ENCODE measurements at places on chromosomes 4 and X.

- DNase-seq: no peak
These were observed 181.8 kb upstream of the STS start for GRCh38 chrX:6965729-6966128.

GRCh38 chr4:121517241-121517640 is 136.4 kb upstream of the QRFPR start:
- DNase-seq: no peak

- DNase-seq: no peak
These were observed 141.4 kb upstream of the LNX1 start for GRCh38 chr4:53732661-53733060.

GRCh38 chr4:144787365-144788258 is 141.7 kb downstream of the HHIP start:
- no peak for DNase-seq

- no peak for DNase-seq
These were observed 163.6 kb upstream of the HS3ST1 start for GRCh38 chr4:11592276-11592675.

DNA sequence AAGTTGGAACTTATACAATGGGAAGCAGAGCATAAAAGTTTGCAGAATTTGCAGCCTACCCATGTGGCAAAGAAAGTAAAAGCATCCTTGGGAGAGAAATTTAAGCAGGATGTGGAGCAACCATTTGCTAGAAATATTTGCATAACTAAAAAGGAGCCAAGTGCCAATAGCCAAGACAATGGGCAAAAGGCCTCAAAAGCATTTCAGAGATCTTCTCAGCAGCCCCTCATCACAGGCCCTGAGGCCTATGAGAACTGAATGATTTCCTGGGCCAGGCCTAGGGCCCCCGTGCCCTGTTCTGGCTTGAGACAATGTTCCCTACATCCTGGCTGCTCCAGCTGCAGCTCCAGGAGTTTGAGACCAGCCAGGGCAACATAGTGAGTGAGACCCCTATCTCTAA is 25.3 kb upstream of the RAB28 start:
- DNase-seq: no peak

- DNase-seq: no peak
These were observed 235.6 kb downstream of the STIM2 start for GRCh38 chr4:27096142-27096824.

DNA sequence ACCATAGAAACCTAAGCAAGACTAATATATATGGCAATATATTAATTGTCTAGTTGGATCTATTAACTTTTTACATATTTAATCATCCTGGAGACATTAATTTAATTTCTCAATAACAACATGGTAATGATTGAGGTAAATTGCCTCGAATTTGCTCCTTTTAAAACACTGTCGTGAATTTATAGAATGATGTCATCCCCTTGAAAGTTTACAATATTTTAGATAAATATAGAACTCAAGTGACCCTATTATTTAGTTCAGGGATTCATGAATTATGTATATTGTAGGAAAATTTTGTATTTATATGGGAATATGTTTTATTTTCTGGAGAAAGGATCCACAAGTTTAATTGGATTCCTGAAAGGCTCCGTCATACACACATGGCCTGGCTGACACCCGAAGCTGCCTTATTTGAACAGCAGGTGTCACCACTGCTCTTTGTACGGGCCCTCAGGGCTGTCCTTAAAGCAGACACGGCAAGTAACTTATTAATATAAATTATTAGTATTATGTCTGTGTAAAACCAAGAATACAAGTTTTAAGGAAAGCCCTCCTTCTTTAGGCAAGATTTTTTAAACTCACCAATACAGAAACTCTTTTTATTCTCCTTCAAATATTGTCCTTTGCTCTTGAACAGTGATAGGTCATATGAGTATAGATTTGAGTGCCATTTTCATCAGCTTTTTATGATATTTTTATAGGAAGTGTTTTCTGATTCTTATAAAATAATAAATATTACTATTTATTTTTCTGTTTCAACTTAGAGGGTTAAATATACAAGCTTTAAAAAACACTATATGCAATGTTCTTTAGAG is 1.9 kb upstream of the PLRG1 start:
- peak; percentile 41 for DNase-seq

GRCh38 chrX:47232803-47233332 is at the start of gene USP11:
TSS of gene USP11 (plus strand) at chrX:47233009. CDS start at chrX:47233044, 35 bp downstream.
- no peak for DNase-seq

GRCh38 chr4:112775801-112776200 is 138.9 kb downstream of the LARP7 start:
- no peak for DNase-seq

DNA sequence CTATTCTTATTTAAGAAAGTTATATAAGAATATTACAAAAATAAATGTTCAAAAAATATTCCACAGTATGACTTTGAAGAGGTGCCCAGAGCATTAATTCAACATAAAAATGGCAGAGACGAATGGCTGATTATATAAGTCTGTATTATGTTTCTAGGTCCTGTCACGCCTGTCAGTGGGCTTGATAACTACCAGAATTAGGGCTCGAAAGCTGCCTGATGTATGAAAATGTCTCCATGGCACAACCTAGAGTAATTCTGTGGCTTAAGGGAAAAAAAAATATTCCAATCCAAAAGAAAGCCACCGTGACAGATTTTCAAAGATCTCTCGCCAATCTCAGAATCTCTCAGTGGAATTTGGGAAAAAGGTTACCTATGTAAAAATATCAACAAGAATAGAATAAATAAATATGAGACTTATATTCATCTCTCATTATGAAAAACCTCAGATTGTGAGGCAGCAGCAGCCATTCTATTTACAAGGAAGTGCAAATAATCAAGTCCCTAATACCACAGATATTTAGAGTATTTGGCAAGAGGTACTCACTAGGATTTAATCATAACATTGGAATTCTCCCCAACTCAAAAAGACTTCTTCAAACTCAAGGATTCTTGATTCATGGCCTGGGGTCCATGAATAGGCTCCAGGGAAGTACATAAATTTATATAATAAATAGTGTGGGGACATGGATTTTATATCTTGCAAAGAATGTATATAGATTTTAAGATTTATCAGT is 489.1 kb upstream of the INTU start:
- no peak for DNase-seq

DNA sequence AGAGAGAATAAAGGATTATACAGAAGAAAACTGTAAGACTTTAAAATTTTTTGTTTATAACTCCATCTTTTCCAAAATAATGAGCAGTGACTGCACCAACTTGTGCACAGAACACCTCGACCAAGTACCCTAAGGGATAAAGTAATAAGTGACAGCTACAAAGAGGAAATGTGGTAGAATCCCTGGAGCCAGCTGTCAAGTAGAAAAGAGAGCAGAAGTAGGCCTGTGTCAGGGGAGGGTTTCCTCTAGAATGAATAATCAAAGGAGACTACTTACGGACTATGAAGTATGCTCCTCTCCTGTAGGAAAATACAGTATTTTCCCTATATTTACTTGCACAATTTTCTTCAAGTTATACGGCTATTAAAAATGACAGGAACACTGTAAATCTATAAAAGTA is 1.2 kb downstream of the EIF1AX start:
- no peak for DNase-seq

DNA sequence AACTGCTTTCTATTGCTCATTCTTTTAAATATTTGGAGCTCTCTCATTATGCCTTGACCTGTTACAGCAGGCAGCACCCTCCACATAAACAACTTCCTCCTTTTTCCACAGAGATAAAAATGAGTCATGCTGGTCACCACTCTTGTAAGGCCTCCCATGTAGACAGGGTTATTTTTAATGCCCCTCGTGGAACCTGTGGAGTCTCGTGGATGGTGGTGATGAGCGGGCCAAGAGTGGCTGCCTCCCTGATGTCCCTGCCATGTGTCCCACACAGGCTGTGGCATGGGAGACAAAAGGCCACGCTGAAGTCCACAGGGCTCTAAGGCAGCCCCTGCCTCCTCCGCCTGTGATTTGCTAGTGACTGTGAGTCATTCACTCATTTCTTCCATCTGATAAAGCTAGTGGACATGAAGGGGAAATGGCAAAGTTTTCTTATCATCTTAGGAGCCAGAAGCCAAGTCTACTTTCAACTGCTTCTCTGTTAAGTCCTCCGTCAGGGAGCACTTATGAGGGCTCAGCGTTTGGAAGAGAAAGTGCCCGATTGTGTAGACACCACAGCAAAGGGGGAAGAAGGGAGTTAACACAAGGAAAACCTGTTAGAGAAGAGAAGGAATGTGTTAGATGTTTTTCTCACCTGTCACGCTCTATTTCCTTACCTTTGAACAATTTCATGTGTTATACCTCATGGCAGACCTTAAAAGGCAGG is 121.6 kb upstream of the FAT1 start:
- DNase-seq: no peak

DNA sequence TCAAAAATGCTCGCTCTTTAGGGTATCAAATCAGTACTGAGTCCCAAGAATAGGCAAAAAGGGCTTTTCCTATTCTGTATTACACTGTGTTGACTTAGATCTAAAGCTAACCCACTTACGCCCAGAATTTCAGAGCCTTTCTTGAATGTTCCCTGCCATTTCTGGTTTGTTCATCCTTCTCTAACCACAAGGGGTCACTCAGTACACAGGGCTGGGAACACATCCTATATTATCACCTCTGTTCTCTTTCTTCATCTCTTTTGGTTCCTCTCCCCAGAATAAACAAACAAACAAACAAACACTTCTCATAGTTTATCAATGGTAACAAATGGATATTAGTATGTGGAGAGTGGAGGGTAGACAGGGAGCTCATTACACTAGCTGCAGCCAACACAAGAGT is 25.5 kb upstream of the MORC4 start:
- DNase-seq: no peak

Measured in stimulated activated CD4-positive, alpha-beta T cell treated with anti-CD3 and anti-CD28 coated beads, Interleukin-15, amount 100 ng/mL, for 48 hours (primary cell).